ENCODE measurements at places on chromosomes 12 and 14.

DNA sequence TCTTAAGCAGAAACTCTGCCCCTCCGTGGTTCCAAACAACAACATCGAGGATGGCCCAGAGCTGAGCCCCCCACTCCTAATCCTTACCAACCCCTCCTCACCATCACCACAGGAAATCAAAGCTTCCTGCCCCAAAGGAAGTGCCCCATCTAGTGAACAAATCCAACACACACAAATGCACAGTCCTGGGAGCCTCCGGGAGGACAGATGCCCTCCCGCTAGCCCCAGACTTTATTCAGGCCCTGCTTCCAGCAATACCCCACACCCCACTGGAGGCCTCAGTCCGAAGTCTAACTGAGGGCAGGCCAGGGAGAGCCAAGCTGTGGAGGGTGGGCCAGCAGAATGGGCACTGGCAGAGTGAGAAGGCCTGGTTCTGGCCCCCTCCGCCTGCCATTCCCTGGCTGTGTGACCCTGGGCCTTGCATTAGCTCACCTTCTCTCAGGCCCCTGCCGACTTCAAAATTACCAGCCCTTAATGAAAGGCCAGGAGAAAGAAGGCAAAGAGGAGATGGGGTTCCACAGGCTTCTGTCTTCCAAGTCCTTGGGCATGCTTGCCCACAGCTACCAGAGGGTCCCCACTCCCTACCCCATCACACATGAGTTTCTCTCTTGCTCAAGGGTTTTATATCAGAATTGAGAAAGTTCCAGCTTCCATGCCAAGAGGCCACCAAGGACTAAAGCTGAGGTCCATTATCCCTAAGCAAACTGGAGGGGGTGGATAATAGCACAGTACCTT is 2.3 kb downstream of the HDAC7 start:
- DNase-seq, result no peak

- no peak for DNase-seq
Measured at GRCh38 chr14:86574778-86575129, 1044.8 kb downstream of the FLRT2 start.

GRCh38 chr14:68506021-68506644 is 286.7 kb downstream of the ZFP36L1 start:
- DNase-seq, result no peak

DNA sequence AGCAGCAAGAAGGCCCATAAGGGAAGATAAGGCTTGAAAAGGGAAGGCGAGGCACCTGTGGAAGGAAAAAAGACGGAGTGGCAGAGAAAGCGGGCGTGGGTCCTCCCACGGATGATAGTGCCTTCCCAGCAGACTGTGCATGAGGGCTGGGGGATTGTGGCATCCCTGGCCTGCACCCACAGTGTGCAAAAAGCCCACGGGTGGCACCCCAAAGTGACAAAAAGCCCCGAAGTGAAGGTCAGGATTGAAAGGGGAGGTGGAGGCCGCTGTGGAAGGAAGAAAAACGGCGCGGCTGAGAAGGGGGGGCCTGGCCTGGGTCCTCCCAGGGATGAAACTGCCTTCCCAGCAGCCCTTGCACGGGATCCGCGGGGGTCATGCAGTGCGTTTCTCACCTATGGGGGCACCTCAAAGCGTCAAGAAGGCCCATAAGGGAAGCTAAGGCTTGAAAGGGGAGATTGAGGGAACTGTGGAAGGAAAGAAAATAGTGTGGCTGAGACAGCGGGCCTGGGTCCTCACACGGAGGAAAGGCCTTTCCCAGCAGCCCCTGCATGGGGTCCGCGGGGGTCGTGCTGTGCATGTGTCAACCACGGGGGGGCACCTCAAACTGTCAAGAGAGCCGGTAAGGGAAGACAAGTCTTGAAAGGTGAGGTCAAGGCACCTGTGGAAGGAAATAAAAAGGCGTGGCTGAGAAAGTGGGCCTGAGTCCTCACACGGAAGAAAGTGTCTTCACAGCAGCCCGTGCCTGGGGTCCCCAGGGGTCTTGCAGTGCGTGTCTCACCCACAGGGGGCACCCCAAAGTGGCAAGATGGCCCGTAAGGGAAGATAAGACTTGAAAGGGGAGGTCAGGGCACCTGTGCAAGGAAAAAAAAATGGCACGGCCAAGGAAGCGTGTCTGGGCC is 274.1 kb downstream of the ALG10 start:
- no peak for DNase-seq

- DNase-seq, result no peak
Measured at GRCh38 chr14:38399652-38400051, 143.8 kb upstream of the CLEC14A start.

GRCh38 chr14:105588236-105588860 is 62.0 kb downstream of the TMEM121 start:
- no peak for DNase-seq

DNA sequence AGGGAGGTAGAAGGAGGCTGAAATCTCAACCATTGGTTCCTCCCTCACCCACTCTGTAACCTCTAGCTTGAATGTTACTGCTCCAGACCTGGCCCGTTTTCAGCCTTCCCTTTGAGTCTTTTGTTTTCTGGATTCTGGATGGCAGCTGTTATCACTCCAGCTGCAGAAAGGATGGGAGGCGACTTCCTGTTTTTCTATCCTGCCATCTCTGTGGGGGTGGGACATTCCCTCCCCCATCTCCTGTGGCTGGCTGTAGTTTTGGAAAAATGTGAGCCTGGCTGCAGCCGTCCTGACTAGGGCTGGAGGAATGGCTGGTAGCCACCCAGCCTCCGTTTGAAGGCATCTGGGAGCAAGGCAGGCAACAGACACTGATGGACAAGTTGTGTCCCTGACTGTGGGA is 2.9 kb upstream of the PPFIBP1 start:
- no peak for DNase-seq

- no peak for DNase-seq
Measured at GRCh38 chr12:42015051-42015461, 129.6 kb downstream of the GXYLT1 start.

DNA sequence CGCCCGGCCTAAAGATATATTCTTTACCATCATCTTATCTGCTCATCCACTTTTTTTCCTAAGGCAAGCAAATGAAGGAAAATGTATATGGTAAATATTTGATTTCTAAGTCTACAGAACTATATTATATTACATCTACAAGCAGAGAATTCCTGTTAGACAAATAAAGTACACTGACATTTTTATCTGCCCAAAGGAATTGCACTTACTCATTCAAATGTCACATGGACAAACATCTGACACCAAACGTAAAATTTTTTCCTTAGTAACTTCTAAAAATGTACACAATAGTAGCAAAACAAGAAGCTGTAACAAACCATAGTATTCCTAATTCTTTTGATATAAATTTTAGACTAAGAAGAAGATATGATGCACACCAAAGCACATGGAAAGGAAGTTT is 51.0 kb downstream of the SPPL3 start:
- DNase-seq, result no peak

GRCh38 chr14:69682621-69683263 is 71.3 kb downstream of the SUSD6 start:
- no peak for DNase-seq

- DNase-seq, result no peak
Measured at GRCh38 chr12:129862561-129863175, 41.2 kb downstream of the TMEM132D start.

- no peak for DNase-seq
Measured at GRCh38 chr14:40252817-40253447, 820.7 kb upstream of the FBXO33 start.

DNA sequence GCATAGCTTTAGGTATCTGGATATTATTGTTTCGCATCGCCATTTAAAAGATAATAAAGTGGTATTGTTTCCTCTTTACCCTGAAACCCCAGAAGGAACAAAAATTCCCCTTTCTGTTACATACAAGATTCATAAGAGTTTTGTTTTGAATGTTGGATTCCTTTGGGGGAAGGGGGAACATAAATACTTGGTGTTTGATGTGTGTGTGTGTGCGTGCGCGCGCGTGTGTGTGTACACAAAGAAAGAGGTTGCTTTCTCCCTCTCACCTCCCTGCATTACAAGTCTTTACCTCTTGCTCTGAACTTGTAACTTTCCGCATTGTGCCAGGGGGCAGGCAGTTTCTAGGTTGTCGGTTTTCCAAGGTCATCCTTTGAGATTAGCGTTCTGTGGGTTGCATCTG is 76.4 kb downstream of the GPATCH2L start:
- DNase-seq, result no peak

DNA sequence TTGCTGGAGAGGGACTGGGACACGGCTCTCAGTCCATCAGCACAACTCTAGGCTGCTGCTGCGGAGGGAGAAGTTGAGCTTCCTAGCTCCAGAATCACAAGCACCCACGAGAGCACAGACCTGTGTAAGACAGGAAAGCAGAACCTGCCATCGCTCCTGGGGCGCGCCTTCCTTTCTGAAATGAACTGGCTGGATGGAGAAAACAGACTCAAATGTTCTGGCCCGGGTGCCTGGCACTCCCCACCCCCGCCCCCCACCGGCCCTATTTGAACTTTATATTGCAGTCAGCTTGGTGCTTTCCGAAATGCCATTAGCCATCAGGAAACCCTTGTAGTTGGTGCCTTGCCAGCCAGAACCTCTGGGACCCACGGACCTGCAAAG is 23.8 kb downstream of the MVK start:
- no peak for DNase-seq

Measured in liver (tissue), 10 donors.